Stimulated activated CD4-positive, alpha-beta T cell treated with anti-CD3 and anti-CD28 coated beads, Interleukin-12 subunit alpha, Interleukin-12 subunit beta, amount 100 ng/mL, for 24 hours (primary cell): ENCODE measurements at places on chromosomes 2 and 18.

DNA sequence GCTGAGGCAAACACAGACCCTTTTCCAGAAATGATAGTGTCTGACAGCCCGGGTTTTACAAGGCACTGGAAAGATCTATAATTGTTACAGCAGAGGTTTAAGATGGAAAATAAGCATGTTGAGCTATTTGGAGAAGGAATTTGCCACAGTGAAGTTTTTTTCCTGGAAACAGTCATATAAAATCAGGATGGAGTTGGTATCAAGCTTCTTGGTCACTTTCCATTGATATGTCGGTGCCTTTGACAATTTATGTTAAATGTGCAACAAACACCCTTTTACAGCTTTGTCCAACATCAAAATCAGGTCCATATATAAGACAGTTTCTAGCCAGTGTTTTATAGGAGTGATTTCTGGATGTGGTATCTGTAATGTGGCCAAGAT, 117.2 kb upstream of the NRP2 start:
- DNase-seq, result no peak

- no peak for DNase-seq
These were observed 395.6 kb downstream of the RND3 start for GRCh38 chr2:150091846-150092245.

DNA sequence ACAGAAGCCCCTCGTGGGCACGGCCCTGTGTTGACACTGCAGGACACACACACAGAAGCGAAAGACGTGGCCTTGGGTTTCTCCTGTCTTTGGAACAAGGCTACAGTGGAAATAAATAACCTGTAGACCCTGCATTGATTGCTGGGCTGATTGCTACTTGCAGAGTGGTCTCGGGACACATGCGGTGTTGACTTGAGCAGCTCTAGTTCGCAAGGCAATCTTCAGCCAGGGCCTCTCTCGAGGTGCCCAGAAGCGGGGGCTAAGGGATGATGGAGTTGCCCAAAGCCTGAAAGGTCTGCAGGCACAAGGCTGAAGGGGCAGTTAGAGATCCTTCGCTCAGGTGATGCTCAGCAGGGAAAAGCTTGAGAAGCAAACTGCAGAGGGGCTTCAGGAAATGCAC, 180.3 kb downstream of the SEPTIN10 start:
- DNase-seq, result no peak

DNA sequence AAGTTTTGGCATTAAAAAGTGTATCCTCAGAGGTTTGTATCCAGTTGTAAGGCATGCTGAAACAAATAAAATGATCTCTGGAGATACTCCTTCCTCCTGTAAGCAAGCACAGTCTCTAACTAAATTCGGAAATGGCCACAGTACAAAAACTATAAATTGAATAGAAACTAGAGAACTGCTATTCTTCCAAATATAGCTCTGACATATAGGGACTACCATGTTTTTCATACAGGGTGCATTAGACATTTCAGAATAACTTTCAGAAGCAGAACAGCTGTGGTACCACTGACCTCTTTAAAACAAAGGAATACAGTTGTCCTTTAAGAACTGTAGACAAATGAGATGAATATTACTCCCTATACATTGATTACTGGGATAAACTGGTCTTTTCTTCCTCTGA, 568.5 kb downstream of the ARHGAP15 start:
- no peak for DNase-seq

- DNase-seq, result peak; percentile 4
These were observed 122.6 kb upstream of the SPRED2 start for GRCh38 chr2:65554765-65555591.

DNA sequence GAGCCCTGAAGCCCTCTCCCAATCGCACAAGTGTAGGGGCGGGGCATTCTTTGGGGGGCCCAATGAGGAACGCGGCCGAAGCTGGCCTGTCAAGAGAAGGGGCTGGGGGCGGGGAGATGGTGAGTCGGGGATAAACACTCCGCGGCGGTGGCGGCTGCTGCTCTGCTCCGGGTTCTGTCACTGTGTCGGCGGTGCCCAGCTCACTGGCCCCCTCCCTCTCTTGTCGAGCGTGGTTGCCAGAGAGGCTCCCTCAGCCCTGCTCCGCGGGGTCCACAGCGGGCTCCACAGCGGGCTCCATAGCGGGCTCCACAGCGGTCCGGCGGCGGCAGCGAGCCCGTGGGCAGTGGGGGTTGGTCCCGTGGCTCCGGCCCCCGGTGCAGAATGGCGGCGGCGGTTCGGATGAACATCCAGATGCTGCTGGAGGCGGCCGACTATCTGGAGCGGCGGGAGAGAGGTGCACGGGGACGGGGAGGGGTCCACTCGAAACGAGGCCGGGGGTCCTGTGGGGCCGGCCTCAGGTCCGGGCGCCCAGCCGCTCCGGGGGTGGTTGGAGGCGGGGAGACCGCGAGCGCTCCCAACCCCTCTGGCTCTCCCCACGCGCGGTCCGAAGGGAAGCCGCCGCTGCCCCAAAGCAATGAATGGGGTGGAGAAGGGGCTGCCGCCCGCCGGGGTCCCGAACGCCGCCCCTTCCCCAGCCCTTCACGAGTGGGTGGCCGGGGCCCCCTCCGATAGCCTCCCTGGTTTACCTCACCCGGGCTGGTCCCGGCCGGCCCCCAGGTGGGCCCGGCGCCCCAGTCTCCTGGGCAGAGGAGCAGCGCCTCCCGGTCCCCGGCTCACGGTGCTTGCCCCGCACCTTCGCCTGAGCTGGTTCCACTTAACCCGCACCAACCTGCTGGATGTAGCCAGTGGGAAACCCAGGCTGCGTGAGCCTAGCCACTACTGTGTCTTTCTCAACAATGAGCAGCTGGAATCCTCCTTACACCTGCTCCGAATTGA, at the start of gene MXD1:
TSS of gene MXD1 (plus strand) at position 160 of the 996 bp plus-strand sequence. CDS start at position 382, 222 bp downstream.
- peak; percentile 100 for DNase-seq

GRCh38 chr18:35076135-35076924, 35.1 kb downstream of the MAPRE2 start:
- DNase-seq, result no peak

DNA sequence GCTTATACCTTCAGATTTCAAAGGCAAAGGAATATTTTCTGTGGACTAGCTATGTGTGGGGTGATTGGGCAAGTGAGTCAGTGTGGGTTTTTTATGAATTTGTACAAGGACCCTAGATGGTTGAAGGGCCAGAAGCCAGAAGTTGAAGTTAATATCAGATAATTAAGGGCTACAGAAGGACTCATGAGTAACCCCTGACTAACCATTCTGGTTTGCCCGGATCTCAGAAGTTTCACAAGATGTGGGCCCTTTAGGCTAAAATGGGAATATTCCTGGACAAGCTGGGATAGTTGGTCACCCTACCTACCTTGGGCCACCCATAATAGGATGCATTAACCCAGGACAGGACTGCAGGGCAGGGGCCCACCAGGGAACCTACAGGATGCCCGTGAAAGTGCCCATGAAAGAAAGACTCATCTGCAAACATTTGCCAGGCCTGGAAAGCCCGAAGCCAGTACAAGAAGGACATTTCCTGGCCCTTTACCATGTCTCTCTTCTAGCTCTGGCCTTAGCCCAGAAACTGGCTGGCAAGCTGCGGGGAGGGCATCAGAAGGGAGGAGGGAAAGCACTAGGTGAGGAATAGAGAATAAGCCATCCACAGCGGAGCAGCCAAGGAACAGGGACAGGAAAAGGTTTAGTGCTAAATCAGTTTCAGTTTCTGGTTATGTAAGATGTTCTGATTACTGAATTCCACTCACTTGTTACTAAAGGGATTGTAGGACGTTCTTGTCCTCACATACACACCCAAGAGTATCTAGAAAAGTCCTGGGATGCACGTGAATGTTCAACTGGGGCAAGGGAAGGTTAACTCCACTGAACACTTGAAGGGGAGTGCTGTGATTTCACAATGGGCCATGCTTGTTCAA, 33.6 kb downstream of the GCG start:
- DNase-seq, result no peak

DNA sequence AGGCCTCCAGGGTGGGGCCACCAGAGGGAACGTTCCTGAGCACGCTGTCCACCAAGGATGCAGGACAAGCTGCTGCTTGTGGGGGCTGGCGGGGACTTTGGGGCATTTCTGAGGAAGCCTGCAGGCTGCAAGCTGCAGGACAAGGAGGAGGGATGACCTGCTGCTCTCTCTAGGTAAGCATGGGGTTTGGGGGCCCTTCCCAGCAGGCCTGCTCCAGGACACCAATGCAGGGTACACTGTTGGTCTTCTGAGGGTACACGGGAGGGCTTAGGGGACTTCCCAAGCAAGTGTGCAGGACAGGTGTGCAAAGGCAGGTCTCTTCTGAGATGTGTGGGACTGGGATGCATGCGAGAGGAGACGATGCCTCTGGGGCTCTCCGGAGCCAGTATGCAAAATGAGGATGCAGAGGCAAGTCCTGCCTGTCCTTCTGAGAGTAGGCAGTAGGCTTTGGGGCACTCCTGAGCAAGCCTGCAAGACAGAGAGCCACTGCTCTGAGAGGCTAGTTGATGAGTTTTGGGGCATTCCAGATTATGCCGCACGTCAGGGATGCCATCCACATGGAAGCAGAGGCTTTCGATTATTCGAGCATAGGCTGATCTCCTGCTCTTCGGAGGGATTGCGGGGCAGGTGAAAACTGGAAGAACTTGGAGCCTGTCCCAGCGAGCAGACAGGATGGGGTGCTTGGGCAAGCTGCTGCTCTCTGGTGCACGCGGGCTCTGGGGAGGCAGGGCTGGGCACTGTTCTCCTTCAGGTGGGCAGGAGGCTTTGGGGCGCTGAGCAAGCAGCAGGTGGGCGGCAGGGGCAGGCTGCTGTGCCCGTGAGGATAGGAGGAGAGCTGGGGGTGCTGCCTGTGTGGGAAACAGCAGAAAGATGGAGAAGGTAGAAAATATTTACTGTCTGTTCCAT, 44.6 kb downstream of the CNGA3 start:
- no peak for DNase-seq

- no peak for DNase-seq
These were observed 2.6 kb upstream of the TMEFF2 start for GRCh38 chr2:192197357-192197756.

DNA sequence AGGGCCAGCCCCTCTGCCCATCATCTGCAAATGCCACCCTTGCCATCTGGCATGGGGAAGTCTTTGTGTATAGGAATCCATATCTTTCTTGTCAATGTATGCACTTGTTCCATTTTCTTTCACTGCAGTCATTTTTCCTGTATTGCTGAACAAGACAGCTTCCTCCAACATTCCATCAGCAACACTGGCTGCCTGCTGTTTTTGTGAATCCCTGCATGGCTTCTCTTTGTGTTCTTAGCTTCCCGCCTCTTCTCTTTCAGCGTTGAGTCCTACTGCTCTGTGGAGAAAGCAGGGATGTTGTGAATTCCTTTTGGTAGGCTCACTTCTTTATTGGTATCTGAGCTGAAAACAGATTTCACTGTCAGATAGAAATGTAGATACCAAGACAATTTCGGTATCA, 150.0 kb downstream of the LPIN1 start:
- DNase-seq, result no peak
